ENCODE measurements at places on chromosomes 2 and 18.

- DNase-seq, result peak; percentile 26
Measured at GRCh38 chr2:204177977-204178522, 241.5 kb downstream of the ICOS start.

- no peak for DNase-seq
Measured at GRCh38 chr2:217732992-217733391, 269.8 kb downstream of the TNS1 start.

DNA sequence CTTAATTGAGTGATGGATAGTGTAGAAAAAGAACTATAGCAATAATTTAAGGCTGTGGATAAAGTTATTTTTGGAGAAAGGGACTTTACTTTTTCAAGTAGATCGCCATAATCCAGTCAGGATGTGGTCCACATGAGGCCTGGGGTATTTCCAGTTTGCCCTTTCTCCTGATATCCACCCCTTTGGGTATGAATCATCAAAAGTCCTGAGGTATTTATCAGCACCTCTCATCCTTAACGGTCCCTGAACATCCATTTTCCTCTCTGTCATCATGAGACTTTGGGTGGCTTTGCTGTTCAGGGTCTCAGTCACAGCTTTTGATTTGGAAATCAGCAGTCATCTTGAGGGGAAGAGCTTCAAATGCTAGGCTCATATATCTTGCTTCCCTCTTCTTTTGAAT lies 39.3 kb upstream of the ELAC1 start:
- no peak for DNase-seq

GRCh38 chr2:23627236-23628009 lies 242.4 kb downstream of the KLHL29 start:
- DNase-seq, result no peak

GRCh38 chr18:46343931-46344372 lies 239.8 kb downstream of the HAUS1 start:
- peak; percentile 10 for DNase-seq
